ENCODE measurements at places on chromosomes 16 and 17. TPM values are rescaled to one million over a fixed set of nuclear protein-coding genes. Genes with fewer than 3 reads are reported as not detected.

The MYH3 gene
- 0.78 TPM for total RNA-seq

The UTS2R gene
- not detected for total RNA-seq

The CAPNS2 gene
- total RNA-seq = 3.2 TPM

The CDRT15L2 gene
- total RNA-seq = not detected

The NBR1 gene
- 52.1 TPM for total RNA-seq

The FAM171A2 gene
- 12.0 TPM for total RNA-seq

The WFIKKN1 gene
- total RNA-seq = 0.28 TPM

The SLC12A3 gene
- not detected for total RNA-seq

The GSG1L gene
- total RNA-seq = not detected

The ITGB3 gene
- total RNA-seq = 60.0 TPM

The ALOX12 gene
- not detected for total RNA-seq

The DNAH9 gene
- total RNA-seq = not detected

The TP53TG3 gene
- not detected for total RNA-seq

The CCT6B gene
- total RNA-seq = 0.78 TPM

The IRF8 gene
- total RNA-seq = not detected

All from endothelial cell of umbilical vein (primary cell).